Left renal pelvis (tissue), 4 donors: ENCODE measurements at places on chromosomes 3 and 15.

GRCh38 chr15:96326328-96327154, 4.0 kb upstream of the NR2F2 start:
- DNase-seq: peak; percentile 41

DNA sequence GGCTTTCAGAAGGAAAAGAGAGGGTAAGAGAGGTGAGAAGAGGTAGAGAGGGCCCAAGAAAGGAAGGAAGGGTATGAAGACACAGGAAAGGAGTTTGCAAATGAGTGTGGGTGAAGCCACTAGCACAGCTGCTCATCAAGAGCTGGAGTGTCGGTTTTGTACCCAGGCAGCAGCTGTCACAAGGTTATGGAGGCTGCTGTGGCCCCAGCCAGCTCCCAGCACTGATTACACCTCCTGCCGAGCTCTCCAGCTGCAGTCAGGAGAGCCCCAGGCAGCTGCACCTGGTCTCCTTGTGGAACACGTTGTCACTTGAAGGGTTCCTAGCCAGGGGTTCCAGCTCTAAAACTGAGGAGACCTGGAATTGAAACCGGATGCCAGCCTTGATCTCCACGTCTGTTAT, 60.4 kb upstream of the CHD2 start:
- no peak for DNase-seq

- DNase-seq: no peak
Observed at GRCh38 chr3:66504850-66505641, 4.2 kb upstream of the LRIG1 start.

- DNase-seq: no peak
Observed at GRCh38 chr15:78018445-78018844, 59.1 kb downstream of the TBC1D2B start.

DNA sequence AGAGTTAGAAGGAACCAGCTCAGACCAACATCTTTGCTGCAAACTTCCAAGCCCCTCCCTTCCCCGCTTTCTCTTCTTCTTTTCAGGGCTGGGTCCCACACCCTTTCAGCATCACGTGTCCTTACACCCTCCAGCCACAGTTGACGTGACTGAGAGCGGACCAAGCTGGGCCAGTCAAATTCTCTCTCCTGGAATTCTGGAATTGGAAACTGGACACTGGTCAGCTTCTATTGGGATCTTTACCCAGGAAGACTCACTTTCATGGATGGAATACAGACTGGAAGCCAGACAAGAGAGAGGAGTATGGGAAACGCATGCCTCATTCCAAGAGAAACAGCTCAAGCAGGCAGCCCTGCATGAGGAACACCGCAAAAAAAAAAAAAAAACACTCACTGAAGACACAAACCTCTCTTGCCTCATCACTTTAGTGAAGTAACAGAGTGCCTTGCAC, 12.4 kb upstream of the TPM1 start:
- DNase-seq: no peak

GRCh38 chr3:87461443-87461842, 185.1 kb upstream of the POU1F1 start:
- no peak for DNase-seq

GRCh38 chr3:32817257-32817557, 590 bp upstream of the TRIM71 start:
- no peak for DNase-seq

DNA sequence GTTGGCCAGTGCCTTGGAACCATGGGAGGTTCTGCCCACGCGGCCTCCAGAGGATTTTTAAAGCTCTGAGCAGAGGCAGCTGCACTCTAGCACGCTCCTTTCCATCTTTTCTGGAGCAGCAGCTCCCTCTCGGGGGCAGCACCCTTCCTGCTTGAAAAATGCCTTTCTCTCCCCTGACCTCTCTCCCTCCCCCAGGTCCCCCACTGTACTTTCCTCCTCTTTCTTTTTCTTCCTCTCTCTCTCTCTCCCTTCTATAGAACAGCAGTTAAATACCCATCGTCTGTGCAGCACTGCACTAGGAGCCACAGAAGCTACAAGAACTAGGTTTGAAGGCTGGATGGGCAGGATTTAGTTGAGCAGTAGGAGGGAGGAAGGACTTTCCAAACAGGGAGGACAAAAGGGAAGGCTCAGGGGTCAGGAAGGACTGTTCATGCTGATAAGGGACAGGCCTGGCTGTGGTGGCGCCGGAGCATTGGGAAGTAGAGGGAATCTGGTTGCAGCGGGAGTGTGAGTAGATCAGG, 4.4 kb downstream of the ALPK3 start:
- peak; percentile 25 for DNase-seq

DNA sequence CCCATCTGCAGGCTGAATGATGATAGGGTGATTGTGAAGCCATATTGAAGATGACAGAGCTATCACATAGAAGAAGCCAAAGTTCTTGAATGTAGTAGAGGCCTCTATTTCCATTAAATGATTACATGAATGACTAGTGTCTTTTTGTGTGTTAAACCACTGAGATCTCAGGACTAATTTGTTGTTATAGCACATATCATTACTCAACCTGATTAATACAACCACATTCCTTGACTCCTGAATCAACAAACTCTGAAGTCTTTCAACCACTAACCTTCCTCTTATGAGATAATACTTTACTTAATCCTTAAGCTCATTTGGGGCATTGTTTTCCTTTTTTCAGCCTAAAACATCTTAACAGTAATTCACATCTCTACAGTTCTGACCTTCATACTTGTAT, 564.5 kb upstream of the ADAMTS9 start:
- DNase-seq: no peak

- no peak for DNase-seq
Observed at GRCh38 chr3:295166-295565, 98.6 kb downstream of the CHL1 start.

GRCh38 chr3:46711305-46711704, 6.4 kb downstream of the PRSS50 start:
- DNase-seq: no peak

GRCh38 chr15:81511138-81511537, 137.1 kb upstream of the TMC3 start:
- no peak for DNase-seq

DNA sequence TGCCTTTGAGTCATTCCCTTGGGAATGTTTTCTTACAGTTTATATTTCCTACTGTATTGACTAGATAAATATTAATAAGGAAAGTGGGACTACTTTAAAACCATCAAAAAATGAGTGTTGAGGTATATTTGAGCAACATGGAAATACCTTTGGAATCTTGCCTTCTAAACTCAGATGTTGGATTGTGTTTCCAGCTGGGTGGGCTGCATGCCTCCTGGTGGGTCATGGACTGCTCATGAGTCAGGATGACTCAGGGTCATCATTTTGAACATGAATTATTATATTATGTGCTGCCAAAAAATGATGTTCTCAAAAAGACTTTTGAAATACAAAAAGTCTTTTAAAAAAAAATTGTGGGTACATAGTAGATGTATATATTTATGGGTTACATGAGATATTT, 41.1 kb upstream of the APH1B start:
- DNase-seq: no peak

DNA sequence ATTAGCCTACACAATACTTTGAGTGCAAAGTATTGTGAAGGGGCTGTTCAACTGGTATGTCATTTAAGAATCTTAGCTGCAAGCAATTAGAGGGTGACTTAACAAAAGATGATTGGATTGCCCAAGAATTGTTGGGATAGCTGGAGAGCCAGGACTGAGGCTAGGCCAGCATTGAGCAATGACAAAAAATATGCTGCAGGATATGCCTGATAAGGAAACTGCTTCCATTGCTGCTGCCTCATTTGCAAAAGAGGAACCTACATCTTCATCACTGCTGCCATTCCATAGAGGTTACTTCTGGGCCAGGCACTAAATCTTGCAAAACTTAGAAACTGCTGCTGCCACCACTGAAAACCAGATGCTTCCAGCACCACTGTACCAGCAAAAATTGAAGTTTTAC, 108.0 kb upstream of the TBC1D5 start:
- DNase-seq: no peak

DNA sequence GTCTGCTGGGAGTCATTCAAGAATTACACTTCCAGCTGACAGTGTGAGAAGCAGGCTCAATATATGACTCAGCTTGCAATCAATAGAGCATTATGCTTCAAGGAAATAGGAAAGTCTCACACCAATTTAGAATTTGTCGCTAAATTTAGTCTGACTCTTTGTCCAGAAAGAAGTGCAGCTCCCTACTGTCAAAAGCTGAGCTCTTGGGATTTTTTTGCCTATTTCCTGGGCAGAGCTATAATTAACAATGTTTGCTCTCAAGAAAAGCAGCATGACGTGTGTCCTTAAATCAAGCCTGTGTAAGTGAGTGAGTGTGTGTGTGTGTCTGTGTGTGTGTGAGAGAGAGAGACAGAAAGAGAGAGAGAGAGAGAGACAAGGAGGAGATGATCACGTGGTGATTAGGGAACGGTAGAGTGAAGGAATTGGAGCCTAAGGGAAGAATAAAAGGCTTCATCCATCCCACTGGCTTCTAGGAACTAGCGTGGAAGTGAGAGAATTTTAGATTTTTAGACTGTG, 16.4 kb upstream of the SLC35G2 start:
- DNase-seq: no peak

- no peak for DNase-seq
Observed at GRCh38 chr15:29205186-29205585, 64.4 kb downstream of the NSMCE3 start.

DNA sequence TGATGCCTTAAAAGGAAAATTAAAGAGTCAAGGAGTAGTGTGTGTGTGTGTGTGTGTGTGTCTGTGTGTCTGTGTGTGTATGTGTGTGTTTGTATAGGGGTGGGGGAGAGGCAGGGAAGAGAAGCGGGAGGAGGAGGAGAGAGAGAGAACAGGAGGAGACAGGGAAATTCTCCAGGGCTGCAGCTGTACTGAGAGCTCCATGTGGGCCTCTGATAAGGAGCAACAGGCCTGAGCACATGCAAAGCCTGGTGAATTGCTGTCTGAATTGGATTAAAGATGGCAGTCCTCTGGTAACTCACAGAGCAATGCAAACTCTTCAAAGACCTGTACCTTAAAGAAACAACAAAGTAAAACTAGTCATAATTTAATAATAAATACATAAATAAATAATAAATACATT, 70.6 kb downstream of the SEMA6D start:
- no peak for DNase-seq

- no peak for DNase-seq
Observed at GRCh38 chr15:57671636-57672035, 34.9 kb upstream of the POLR2M start.

GRCh38 chr15:43215961-43216360, 4.9 kb downstream of the EPB42 start:
- DNase-seq: no peak

GRCh38 chr3:10846657-10846975, 30.6 kb downstream of the SLC6A11 start:
- DNase-seq: no peak
